ENCODE measurements at places on chromosomes 12 and 14. TPM values are rescaled to one million over a fixed set of nuclear protein-coding genes. Genes with fewer than 3 reads are reported as not detected.

DYRK4 gene
- total RNA-seq = 27.1 TPM

ADCY6 gene
- 113 TPM for total RNA-seq

SSTR1 gene
- 1.3 TPM for total RNA-seq

LRIG3 gene
- 7.3 TPM for total RNA-seq

AKAP5 gene
- 0.26 TPM for total RNA-seq

DNA sequence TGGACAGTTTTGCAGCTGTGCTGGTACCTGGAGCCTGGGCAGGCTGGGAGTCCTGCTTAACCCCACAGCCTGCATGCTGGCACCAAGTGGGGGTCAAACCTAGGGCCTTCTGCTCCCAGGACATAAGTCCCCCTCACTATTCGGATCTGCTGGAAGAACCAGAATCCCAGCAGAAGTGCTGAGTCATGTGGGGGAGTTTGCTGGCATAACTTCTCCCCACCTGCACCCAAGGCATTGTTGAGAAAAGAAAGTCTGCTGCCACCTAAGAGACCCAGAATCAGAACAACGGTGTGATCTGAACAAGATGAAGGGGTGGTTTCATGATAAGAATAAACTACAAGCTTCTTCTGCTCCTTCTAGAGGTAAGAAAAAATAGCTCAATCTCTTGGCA is 102.7 kb downstream of the RBM19 start:
- DNase-seq = no peak

DNA sequence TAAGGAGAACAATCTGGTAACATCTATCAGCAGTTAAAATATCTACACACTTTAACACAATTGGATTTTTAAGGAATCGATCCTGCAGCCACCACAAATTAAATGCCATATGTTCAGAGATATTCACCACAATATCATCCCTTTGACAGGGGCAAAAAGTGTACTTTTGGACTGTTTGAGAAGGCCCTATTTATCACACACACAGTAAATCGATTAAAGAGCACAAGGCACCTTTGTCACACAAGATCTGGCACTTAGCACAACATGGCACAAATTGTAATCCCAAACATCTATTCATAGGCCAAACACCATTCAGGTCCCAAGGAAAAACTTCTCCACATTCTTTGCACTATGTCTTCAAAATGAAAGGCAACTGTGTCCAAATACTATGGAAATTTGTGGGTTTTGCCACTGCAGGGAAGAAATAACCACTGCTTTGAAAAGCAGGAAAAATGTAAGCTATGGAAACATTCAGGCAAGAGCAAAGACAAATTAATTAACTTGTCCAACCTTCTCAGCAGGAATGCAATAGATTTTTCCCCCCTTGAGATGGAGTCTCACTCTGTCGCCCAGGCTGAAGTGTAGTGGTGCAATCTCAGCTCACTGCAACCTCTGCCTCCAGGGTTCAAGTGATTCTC is 282.5 kb upstream of the TMPO start:
- no peak for DNase-seq

DNA sequence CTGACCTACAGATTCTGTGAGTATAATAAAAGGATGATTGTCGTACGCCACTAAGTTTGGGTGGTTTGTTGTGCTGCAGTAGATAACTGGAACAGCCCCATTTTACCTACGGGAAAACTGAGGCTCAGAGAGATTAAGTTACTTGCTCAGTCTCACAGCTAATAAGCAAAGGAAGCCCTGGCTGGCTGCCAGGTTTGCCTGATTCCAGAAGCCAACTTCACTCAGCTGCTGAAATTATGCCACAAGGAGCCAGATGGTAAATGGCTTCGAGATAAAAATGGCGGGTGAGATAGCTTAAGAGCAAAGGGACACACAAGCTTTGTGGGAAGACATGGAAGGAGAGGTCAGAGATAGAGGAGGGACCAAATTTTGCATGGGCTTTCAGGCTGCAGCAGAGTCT is 191.5 kb upstream of the NOS1 start:
- DNase-seq = peak; percentile 30

DNA sequence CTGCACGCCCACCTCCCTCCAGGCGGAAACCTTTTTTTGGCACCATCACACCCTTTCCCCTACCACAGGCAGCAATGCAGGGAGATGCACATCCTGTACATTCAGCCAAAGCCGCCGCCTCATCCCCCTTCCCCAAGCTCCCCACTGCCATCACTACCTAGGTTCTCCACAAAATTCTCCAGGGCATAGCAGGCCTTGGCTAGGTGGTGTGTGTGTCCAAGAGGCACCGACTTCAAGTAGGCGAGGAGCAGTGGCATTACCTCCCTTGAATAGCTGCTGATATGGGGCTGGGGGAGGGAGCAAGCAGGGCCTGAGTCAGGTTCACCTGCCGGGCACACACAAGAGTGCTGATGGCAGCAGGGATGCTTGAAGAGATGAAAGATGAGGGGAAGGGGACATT is 3.6 kb downstream of the IPO4 start:
- DNase-seq = no peak

DNA sequence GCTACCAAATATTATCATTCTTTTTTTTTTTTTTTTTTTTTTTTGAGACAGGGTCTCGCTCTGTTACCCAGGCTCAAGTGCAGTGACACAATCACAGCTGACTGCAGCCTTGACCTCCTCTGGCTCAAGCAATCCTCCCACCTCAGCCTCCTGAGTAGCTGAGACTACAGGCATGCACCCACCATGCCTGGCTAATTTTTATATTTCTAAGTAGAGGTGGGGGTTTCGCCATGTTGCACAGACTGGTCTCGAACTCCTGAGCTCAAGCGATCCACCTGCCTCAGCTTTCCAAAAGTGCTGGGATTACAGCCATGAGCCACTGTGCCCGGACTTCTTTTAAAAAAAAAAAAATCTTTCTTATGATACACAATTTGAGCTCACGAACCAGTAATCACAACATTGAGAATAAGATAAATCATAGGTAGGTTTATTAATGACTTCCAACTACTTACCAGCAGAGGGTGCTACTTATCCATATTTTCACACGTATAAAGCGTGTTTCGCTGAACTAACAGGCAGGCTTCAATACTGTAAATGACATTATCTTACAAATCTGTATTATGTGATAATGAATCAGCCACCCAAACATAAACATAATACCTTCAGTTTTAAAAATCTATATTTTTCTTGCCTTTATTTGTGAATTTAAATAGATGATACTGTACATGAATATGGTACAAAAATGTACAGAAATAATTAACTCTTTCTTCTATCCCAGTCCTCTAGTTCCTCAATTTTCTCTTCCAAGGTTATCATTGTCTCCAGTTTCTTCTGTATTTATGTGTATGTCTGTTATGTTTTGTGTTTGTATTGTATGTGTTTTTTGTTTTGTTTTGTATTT is 42.5 kb upstream of the BCAT1 start:
- no peak for DNase-seq

Data from left cardiac atrium (tissue), 4 donors.